ENCODE measurements at places on chromosomes 16 and 17.

- DNase-seq = no peak
These were observed 46.5 kb upstream of the CLEC18A start for GRCh38 chr16:69904495-69905170.

DNA sequence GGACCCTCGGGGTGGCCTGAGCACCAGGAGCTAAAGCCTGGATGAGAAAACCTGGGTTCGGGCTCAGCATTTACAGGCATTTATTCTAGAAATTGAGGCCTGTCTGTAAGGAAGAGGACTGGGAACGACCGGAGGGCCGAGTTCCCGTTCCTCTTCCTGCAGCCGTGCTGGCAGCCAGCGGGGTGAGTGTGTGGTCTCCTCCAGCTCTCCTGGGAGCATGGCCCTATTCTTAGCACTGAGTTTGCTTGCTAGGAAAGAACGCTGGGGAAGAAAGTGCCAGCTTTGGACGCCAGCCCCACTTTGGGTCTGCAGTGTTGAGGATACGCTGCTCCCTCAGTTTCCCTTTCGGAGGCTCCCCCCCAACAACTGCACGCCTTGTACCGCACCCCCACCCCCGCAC lies 49.6 kb downstream of the MGAT5B start:
- DNase-seq = no peak

- no peak for DNase-seq
These were observed 26.0 kb downstream of the SMARCE1 start for GRCh38 chr17:40621578-40621977.

DNA sequence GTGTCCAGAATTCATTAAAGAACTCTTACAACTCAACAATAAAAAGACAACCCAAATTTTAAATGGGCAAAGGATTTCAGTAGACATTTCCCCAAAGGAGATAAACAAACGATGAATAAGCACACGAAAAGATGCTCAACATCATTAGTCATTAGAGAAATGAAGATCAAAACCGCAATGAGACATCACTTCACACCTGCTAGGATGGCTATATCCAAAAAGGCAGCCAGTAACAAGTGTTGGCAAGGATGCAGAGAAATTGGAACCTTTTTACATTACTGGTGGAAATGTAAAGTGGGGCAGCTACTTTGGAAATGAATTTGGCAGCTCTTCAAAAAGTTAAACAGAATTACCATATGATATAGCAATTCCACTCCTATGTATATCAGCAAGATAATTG lies 42.0 kb downstream of the PITPNM3 start:
- DNase-seq = no peak

- no peak for DNase-seq
These were observed 5.5 kb downstream of the CCDC42 start for GRCh38 chr17:8739097-8739496.

GRCh38 chr17:77456271-77456950 lies 315.6 kb downstream of the SEC14L1 start:
- DNase-seq = no peak

GRCh38 chr16:81650982-81651562 lies 128.0 kb upstream of the PLCG2 start:
- DNase-seq = no peak

DNA sequence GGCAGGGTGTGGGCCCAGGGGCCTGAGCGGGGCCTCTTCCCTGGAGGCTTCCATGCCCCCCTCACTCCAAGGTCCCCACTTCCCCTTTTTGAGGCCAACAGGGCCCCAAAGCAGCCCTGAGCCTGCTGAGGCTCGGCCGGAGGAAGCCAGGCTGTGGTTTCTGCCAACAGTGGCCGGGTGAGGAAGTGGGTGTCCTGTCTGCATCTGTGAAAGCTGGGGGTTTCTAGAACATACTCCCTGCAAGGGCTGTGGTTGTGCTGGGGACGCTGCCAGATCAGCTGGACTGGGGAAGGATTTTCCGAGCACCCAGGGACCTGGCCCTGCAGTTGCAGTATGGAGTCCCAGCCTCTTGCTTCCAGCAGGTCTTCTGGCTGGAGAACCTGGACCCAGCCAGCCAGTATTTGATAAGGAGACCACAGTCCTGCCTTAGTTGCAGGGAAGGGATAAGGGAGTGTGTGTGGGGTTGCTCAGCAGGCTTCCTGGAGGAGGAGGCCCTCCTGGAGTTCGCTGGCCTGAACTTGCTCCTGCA lies 15.7 kb downstream of the ADCY7 start:
- DNase-seq = peak; percentile 82

DNA sequence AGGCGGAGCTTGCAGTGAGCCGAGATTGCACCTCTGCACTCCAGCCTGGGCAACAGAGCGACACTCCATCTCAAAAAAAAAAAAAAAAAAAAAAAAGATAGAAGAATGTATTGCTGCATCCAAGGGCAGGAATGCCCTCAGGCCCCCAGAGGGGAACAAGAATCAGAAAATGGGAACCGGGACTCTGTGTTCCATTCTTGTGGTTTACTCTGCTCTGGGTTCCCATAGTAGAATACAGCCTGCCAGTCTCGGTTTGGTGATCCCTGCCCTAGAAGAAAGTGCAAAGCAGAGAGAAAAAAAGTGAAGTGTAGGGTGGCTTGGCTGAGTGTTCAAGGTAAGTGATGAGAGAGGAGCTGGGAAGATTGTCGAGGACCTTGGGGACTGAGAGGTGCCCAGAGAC lies 27.4 kb upstream of the KDM6B start:
- DNase-seq = no peak

GRCh38 chr17:71870546-71870862 lies 250.3 kb upstream of the SOX9 start:
- no peak for DNase-seq

- no peak for DNase-seq
These were observed 805 bp upstream of the ORAI3 start for GRCh38 chr16:30947859-30948666.

DNA sequence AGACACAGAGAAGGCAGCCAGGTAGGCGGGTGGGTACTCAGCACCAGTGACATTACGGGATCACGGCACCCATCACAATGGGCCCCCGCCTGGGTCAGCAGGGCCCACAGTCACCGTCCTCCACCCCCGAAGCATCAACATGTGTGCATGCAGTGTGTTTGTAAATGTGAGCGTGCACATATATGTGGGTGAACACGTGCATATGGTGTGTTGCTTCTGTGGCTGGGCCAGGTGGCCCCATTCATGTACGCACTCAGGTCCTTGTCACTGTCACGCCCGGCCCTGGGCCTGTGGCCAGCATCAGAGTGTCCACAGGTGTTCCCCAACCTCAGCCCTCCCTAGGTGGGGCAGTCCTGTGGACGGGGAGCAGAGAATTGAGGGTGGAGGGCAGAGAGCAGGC lies 37.1 kb downstream of the TNFRSF13B start:
- DNase-seq = no peak

DNA sequence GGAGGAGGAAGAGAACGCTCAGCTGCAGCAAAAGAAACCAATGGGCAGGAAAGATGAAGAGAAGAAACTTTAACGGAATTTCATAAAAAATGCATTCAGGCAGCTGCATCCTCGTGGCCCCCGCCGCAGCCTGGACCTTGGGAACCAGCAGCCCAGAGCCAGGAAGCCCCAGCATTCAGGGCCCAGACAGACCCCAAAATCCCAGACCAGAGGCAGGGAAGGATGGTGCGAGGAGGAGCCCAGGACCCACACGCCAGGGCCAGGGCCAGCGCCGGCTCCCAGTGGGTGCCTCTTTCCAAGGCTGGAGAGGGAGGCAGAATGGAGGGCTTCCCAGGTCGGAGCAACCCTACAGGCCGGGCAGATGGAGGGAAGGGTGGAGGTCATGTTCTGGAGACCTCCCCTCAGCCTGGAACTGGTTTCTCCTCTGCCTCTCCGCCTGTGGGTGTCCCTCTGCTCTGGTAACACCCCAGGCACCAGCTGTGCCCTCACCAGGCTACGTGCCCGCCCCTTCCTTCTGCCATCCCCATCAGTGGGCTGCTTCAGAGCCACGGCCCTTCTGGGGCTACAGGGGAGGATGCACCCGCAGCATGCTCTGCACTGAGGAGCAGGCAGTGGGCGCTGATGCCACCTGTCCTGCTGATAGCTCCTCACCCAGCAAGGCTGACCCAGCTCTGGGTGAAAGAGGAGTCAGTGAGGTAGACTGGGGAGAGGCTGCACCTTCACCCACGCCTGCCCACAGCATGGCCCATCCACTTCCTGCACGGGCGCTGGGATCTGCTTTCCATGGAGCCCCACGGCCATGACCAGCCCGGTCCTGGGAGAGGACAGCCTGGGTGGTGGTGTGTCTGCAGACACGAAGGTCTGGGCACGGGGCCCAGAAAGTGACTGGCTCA lies 1.2 kb upstream of the MIF4GD start:
- DNase-seq = no peak

DNA sequence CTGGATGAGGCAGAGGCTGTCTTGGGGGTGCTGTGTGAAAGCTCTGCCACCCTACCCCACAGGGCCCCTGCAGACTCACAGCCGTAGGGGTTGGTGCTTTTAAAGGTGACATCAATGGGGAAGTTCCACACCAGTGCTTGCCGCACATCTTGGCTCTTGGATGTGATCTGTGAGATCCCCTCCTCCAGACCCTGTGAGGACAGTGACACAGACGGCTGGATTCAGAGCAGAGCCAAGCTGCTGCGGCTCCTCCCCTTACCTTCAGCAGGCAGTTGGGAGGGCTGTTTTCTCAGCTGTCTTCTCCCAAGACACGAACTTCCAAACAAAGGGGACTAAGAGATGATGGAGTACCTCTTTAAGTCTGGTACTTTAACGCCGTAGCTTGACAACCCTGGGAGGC lies 4.8 kb downstream of the B9D1 start:
- no peak for DNase-seq

GRCh38 chr17:19237389-19238166 lies 412 bp downstream of the EPN2 start:
- no peak for DNase-seq

DNA sequence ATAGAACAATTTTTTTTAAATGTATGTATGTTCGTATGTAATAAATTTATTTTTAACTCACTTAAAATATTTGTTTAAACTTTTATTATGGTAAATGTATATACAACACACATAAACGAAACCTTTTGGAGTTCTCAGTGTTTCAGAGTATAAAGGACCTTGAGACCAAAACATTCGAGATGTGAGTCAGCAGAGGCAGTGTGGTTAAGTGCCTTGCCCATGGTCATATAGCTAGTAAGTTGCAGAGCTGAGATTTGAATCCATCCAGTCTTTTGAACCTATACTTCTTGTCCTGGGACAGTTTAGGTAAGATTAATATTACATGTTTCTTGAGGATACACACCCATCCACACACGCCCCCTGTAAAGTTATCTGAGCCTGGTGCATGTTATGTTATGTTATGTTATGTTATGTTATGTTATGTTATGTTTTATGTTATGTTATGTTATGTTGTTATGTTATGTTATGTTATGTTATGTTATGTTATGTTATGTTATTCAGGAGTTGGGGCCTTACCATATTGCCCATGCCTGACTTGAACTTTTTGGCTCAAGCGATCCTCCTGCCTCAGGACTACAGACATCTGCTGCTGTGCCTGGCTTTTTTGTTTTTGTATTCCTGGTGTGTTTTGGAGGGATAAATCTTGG lies 41.8 kb downstream of the TNRC6A start:
- peak; percentile 7 for DNase-seq

GRCh38 chr17:77601054-77601979 lies 357.2 kb upstream of the TNRC6C start:
- DNase-seq = no peak

DNA sequence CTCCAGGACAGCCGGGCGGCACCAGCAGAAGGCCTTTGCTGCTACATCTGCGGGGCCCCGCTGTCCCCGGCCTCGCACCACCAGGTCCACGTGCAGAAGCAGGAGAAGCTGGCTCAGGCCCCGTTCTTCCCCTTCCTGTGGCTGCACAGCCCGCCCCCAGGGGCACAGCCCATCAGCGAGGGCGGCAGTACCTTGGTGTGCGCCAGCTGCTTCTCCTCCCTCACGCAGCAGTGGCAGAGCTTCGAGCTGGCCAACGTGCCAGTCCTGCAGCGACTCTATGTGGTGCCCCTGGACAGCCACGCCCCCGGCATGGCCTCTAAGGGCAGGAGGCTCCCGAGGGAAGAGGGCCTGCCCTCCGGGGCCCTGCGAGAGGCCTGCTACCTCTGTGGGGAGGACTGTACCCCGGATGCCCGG lies 58.3 kb upstream of the CIBAR2 start:
- DNase-seq = no peak

GRCh38 chr17:17836818-17837379 lies at the start of gene SREBF1:
Gene SREBF1 (minus strand): TSS chr17:17836986. CDS start chr17:17836817, 169 bp downstream.
- no peak for DNase-seq

- DNase-seq = no peak
These were observed 1.0 kb upstream of the KCNJ2 start for GRCh38 chr17:70168044-70168976.

DNA sequence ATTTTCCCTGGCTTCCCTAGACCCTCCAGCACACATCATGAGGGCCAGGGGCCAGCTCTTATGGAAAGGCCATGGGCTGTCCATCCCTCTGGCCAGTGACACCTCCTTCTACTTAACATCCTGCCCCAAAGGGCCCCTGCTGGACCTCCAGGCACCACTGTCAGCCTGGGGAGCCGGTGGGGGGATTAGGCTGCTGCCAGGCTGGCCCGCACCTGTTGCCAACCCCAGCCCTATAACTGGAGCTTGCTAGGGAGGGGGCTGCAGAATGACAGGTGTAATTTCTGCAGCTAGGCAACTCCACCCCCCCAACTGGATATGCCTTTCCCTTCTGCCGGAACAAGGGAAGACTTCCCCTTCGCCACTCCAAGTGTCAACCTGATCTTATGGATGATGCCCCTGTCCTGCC lies 12.5 kb downstream of the RARA start:
- no peak for DNase-seq

- no peak for DNase-seq
These were observed 365.4 kb downstream of the CDH13 start for GRCh38 chr16:82991966-82992675.

DNA sequence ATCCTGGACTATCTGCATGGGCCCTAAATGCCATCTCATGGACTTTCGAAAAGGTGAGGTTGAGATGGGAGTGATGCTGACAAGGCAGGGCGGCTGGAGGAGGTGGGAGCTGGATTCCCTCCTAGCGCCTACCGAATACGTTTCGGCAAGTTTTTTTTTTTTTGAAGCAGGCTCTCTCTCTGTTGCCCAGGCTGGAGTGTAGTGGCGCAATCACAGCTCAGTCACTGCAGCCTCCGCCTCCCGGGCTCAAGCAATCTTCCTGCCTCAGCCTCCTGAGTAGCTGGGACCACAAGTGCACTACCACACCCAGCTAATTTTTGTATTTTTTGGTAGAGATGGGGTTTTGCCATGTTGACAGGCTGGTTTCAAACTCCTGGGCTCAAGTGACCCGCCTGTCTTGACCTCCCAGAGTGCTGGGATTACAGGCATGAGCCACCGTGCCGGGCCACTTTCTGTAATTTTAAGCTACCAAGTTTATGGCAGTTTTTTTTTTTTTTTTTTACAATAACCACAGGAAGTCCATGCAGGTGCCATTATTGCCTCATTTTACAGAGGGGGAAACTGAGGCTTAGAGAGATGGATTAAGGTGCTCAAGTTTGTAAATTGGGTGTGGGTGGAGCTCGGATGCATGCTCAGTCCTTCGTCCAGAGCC lies 246.4 kb downstream of the PRKCA start:
- no peak for DNase-seq

DNA sequence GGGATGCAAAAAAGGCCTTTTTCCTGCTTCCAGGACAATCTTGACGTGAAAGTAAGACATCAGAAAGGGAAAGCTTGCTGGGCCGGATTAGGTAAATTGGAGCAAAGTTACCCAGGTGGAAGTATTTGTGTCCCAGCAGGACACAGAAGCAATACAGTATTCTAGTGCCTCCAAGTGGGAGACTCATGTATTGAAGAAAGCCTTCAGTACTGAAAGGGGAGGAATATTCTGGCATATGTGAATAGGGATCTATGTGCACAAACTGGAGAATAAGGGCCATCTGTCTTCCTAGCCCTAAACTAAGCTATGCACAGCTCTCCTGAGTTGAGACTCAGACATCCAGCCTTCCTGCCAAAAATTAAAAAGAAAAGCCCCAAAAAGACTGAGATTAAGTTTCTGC lies 327.3 kb upstream of the CDH8 start:
- DNase-seq = no peak

GRCh38 chr16:58026139-58026704 lies 668 bp downstream of the MMP15 start:
- no peak for DNase-seq
